ENCODE measurements at places on chromosomes 4 and X.
A peak's percentile ranks its signal among the peaks of the same experiment; 100 is the strongest.

- DNase-seq: peak; percentile 27
These were observed 60.5 kb upstream of the TRIM2 start for GRCh38 chr4:153143527-153144348.

DNA sequence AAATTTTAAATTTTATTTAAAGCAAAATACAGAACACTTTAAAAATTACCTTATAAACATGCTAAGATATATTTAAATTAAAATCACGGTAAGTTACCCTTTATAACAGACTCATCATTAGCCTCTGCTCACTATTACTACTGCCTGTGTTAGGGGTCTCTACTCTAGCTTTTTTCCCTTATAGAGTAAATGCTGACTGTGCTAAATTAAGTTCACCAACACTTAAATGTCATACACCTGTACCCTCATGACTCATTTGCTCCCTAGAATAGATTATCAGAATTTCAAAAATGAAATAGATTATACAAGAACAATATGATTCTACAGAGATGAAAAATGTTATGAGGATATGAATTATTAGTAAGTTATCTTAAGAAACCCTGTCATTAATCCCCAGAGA lies 131.1 kb upstream of the INPP4B start:
- no peak for DNase-seq

DNA sequence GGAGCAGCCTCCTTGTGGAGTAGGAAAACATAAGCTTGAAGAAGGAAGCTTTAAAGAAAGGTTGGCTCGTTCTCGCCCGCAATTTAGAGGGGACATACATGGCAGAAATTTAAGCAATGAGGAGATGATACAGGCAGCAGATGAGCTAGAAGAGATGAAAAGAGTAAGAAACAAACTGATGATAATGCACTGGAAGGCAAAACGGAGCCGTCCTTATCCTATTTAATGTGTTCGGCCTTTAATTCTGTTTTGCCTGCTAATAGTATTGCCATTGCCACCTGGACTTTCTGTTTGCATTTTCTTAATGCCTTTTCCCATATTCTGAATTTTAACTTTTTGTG lies 1.4 kb downstream of the TCEAL1 start:
- DNase-seq: no peak

- DNase-seq: no peak
These were observed 58.7 kb downstream of the METTL14 start for GRCh38 chr4:118743867-118744266.

GRCh38 chr4:83618991-83619645 lies 83.2 kb downstream of the GPAT3 start:
- no peak for DNase-seq

- no peak for DNase-seq
These were observed 82.5 kb downstream of the FAT4 start for GRCh38 chr4:125397226-125397625.

All from glutamatergic neuron (in vitro differentiated cells).